Stimulated activated CD4-positive, alpha-beta T cell treated with anti-CD3 and anti-CD28 coated beads, Interleukin-4, amount 100 ng/mL, for 1 hour (primary cell): ENCODE measurements at places on chromosomes 5 and 9.

- DNase-seq, result no peak
Observed at GRCh38 chr5:73856997-73857396, 231.0 kb downstream of the ARHGEF28 start.

DNA sequence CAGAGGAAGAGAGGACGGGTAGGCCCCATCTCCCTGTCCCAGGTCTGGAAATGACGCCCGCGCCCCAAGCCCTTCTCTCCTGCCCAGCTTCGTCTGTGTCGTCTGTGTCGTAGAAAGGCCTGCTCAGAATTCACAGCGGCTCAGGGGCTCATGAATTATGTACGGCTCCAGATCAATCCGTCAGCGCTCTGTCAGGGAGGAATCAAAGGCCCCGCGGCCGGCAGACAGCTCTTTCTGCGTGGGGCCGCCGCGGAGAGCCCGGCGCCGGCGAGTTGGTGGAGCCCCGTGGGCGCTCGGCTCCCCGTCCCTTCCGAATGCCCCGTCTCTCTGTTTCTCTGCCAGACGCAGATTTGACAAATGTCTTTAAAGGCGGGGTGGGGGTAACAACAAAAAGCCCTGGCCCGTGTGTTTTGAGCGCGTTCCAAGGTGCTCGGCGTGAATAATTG lies 83.8 kb upstream of the RAPGEF1 start:
- no peak for DNase-seq

DNA sequence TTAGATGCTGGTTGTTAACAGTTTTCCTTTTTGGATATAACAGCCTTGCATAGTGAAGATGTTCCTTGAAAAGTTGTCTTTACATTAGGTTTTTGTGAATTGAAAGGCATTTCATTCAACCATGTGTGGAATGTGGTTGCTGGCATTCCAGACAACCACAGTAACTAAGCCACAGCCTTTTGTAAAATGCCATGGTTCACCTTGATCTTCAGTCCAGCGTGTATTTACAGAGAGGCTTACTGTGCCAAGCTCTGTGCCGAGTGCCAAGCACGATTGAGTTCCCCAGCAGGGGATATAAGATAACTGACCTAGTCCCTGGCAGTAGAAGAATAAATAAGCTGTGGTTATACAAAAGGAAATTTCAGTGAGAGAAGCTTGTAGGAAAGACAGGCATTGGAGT lies 4.9 kb downstream of the EXOSC2 start:
- DNase-seq, result no peak

DNA sequence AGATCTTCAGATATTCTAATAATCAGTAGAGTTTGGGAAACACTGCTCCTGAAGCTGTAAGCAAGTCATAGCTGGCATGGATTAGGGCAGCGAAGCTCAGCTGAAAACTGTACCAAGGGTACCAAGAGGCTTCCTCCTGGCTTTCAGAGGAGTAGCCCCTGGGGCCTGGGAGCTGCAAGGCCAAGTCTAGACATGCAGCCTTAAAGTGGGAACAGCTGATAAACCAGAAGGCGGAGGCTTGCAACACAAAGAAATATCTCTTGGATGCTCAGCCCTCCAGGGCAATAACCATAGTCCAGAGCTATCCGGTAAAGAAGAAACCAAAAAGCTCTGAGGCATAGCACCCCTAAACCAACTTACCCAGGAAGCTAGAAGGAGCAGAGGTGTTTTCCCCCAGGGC lies 51.5 kb downstream of the MRPS30 start:
- no peak for DNase-seq

DNA sequence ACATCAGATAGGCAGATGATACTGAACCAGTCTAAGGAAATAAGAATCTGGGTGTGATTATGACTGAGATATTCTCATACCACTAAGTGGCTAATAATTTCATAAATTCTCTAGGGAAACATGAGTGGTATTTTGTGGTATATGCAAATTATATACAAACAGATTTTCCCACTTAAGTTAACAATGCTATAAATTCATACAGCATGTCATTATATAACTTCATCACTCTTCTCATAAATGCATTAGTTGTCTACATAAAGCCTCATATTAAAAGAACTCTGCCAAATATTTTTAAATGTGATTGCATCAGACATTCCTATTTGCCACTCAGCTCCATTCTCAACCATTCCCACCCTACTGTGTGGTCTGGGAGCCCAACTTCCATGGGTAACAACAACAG lies 226.5 kb downstream of the TLE1 start:
- no peak for DNase-seq

DNA sequence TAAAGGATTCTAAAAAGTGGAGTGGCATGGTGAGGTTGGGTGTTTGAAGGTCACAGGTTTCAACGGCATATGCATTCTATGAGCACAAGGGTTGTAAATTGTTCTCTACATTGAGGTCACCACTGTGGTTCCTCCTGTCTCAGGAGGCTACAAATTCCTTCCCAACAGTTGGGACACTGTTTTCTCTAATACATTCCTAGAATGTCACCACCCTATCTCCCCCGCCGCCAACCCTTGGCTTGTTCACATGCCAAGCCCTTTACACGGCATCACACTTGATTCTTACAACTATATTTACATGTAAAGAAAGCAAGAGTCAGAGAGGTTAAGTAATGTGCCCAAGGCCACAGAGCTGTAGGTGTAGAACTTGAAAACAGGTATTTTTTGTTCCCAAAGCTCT lies 315.1 kb downstream of the RAB3C start:
- DNase-seq, result no peak

- no peak for DNase-seq
Observed at GRCh38 chr5:65736011-65736410, 14.0 kb downstream of the NLN start.

- no peak for DNase-seq
Observed at GRCh38 chr5:153459051-153459743, 31.3 kb upstream of the GRIA1 start.

- no peak for DNase-seq
Observed at GRCh38 chr9:17380126-17380861, 198.6 kb upstream of the SH3GL2 start.

DNA sequence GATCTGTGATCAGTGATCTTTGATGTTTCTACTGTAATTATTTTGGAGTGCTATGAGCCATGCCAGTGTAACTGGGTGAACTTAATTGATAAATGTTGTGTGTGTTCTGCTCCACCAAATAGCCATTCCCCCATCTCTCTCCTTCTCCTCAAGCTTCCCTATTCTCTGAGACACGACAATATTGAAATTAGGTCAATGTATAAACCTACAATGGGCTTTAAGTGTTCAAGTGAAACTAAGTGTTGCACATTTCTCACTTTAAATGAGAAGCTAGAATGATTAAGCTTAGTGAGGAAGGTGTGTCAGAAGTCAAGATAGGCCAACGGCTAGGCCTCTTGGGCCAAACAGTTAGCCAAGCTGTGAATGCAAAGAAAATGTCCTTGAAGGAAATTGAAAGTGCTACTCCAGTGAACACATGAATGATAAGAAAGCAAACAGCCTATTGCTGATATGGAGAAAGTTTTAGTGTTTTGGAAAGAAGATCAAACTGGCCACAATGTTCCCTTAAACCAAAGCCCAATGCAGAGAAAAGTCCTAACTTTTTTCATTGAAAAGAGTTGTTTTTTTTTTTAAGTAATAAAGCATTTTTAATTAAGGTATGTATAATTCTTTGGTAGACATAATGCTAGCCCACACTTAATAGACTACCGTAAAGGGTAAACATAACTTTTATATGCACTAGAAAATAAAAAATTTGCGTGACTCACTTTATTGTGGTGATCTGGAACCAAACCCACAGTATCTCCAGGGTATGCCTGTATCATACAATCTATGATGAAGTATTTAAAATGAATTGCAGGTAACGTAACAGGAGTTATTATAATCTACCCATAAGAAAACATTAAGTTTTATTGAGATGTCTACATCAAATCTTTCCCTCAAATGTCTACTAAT lies 42.5 kb upstream of the ALDH1A1 start:
- no peak for DNase-seq

GRCh38 chr9:21747175-21747574 lies 55.3 kb upstream of the MTAP start:
- no peak for DNase-seq

DNA sequence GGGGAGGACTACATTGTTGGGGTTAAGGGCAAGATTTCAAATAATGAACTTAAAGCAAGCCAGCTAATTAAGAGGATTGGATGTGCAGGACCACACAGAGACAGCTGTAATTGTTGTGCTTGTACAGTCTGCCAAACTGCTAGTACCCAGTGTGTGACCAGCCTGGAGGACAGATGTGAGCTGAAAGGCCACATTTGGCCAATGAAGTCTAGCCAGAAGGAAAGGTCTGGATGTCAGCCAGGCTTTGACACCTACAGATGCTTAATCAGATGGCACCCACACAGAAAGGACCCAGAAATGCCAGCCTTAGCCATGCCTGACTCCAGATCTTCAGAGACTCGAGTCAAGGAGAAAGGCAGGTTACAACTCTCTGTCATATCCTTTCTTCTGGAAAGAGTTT lies 491.1 kb downstream of the KIF4B start:
- DNase-seq, result no peak
